ENCODE measurements at places on chromosomes 1 and 21.

DNA sequence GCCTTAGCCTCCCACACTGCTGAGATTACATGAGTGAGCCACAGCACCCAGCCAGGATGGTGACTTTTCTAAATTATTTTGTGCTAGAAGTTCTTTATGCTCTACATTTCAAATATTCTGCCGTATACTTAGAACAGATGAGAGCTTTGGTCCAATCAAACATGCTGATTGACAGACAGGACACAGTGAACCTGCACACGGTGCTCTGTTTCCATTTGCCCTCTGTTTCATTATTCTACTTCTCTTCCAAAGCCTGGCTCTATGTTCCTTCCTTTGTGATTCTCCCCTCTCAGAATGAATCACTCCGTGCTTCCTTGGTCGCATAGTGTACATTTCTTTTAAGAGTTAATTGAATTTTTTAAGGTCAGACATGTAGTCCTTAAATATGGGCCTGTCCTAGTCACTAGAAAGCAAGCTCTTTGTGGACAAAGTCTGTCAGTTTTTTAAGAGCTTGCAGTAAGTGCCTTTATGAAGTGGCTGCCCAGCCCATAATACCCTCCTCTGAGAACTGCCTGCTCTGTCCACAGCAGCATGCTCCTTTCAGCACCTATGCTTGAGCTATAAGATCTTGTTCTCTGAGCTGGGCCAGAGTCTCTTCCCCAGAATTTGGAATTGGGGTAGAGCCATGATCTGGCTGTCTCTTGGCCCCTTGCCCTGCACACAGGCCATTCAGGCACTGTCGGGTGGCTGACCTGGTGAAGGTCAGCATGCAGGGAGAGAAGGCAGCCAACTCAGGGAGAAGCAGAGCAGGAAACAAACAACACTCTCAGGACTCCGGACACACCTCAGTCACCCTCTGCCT, 66.8 kb upstream of the SLC44A3 start:
- no peak for DNase-seq

- no peak for DNase-seq
Measured at GRCh38 chr1:12112711-12113161, 49.6 kb downstream of the TNFRSF8 start.

GRCh38 chr1:174204697-174205308, 45.5 kb downstream of the RABGAP1L start:
- no peak for DNase-seq

DNA sequence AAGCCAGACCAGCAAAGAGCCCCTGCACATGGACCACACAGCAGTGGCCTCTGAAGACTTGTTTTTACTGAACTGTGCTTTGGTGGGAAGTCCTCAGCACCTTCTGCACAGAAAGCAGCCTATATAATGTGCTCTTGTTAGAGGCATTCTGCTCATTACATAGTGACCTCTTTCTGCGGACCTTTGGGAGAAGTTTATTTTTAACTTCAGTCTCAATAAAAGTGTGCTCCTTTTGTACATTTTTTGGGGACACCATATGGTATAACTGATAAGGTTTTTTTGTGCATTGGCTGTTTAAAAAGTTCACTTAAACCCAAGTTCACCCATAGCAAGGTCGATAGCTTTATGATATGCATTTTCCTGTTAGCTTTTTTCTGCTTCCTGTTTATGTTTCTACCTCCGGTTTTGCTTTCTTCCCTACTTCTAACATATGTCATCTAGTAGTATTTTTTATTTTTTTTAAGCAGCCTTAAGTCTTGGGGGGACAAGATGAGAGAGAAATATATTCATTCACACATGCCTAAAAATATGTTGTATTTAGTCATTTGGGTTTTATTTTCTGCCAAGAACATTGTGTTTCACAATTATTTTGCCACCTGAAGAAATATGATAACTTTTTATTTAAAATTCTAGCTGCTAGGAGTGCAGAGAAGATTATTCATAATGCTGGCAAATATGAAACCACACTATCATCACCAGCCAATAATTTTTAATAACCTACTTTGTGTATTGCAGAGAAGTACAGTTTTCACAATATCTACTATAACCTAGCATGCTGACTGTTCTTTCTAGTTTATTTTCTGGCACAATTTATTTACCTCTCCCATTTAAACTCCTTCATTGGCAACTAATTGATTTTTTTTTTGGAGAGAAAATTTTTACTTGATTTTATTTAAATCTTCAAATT, 22.9 kb upstream of the SLC19A2 start:
- no peak for DNase-seq

- no peak for DNase-seq
Measured at GRCh38 chr1:208043691-208044181, 132.8 kb upstream of the CD34 start.

GRCh38 chr1:200330741-200331428, 79.0 kb downstream of the ZNF281 start:
- no peak for DNase-seq

DNA sequence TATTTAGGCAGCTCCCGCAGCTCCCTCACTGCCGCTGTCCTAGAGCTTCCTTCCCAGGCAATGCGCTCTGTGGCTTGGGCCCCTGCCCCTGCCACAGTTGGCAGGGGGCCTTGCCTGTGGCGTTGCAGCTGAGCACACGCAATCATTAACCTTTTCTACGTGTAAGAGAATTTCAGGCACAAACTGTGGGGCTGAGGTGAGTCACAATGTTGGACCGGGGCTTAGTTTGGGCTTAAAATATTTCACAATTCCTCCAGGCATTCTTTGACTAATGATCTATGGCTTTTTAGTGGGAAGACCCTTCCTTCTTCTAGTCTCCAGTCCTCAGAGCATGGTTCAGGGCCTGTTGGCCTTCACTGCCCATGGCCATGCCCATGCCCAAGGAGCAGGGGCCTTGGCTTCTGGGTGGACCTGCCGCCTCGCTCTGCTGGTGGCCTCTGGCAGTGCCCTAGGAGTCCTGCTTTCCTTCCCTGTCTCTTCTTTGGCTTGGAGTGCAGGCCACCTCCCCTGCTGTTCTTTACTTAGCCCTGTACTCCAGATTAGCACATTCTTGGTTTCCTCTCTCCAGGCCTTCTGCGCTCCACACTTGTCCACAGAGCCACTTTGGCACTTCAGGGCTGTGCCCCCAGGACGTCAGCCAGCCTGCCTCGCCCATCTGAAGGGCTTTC, 39.2 kb downstream of the MAPKAPK2 start:
- DNase-seq = no peak

- DNase-seq = no peak
Measured at GRCh38 chr1:16924216-16924918, 2.6 kb downstream of the CROCC start.

DNA sequence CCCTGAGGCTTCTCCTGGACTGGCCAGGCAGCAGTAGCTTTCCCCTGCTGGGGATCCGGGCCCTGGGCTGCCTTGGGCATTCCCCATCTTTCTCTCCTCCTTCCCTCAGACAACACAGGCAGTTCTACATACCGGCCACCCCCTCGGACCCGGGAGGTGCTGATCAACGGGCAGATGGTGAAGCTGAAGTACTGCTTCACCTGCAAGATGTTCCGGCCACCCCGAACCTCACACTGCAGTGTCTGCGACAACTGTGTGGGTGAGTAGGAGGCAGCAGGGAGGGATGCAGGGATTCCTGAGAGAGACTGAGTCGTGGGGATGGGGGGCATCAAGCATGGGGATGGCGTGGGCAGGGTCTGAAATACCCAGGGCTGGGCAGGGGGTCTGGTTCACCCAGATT, 14.4 kb upstream of the SFN start:
- no peak for DNase-seq

GRCh38 chr1:6207075-6207885, 1.4 kb downstream of the RNF207 start:
- DNase-seq = no peak

GRCh38 chr1:18945401-18945849, 11.1 kb downstream of the IFFO2 start:
- peak; percentile 31 for DNase-seq

- no peak for DNase-seq
Measured at GRCh38 chr1:56080123-56080522, 499.2 kb downstream of the PLPP3 start.

- no peak for DNase-seq
Measured at GRCh38 chr1:6183520-6183989, 3.4 kb upstream of the CHD5 start.

DNA sequence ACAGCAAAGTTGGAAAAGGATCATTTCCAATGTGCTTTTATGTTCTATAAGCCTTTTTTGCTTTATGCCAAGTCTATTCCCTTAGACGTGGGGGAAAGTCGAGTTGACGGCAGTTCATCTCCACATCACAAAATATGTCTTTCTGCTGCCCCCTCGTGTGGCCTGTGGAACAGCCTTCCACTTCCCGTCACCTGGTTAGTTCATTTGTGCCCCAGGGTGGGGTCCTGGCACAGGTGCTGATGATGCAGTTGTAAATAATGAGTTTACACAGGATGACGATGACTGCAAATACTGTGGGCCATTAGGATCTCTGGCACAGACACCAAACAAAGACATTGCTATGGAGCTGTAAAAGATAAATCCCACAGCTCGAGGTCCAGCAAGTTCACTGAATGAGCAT, 10.0 kb upstream of the OTUD3 start:
- no peak for DNase-seq

DNA sequence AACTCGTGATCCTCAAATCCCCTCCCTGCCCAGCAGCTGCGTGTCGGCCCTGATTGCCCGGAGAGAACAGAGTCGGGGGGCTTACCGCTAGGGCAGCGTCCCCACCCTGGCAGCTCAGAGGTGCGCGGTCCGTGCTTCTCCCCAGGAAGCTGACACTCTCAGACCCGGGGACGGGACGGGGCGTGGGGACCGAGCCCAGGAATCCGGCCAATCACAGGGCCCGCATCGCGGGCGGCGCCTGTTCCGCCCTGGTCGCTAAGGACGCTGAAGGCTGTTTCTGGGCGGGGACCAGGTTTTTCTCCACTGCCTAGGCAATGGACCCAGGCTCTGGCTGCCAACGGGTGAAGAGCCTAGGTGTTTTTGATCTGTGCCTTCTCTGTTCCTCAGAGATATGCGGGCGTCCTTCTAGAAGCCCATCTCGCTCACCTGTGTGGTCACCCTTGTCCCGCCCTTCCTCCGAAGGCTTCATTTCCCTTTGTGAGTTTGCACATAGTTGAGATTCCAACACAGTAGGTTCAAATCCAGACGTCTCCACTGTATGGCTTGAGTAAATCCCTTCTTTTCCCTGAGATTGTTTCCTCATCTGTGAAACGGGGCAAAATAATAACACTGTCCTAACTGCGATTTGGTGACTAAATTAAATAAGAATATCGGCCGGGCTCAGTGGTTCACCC, at the start of gene C1orf87:
C1orf87 (minus strand) TSS at position 166 of the 674 bp plus-strand sequence. CDS start 1,127 bp downstream, outside the sequence.
- DNase-seq = no peak

DNA sequence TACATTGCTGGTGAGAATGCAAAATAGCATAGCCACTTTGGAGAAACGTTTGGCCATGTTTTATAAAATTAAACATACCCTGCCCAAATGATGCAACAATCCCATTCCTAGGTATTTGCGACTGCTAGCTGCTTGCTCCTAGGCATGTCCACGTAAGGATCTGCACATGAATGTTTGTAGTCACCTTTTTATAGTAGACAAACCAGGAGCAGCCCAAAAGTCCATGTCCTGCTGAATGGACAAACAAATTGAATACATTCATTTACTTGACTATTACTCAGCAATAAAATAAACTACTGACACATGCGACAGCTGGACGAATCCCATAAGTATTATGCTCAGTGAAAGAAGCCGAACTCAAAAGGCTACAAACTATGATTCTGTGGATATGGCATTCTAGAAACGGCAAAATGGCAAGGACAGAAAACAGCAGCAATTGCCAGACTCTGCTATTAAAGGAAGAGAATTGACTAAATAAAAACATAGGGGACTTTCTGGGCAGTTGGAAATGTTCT, 161.9 kb upstream of the GALNT2 start:
- DNase-seq = no peak

DNA sequence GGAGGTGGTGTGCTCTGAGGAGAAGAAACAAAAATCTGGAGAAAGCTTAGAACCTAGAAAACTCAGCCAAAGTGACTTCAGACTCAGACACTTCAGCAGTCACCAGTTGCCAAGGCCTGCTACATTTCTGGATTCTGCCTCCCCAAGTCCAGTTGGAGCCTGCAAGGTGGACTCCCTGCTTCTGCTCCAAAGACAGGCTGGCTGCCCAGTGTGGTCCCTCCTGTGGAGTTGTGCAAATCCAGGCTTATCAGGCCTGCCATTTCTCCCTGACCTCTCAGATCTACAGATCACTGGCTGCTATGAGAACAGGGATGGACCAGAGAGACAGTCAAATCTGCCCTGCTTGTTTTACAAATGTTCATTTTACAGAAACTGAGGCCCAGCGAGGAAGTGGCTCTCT, 9.9 kb downstream of the CACHD1 start:
- DNase-seq = no peak

GRCh38 chr1:107139833-107140702, 771 bp upstream of the NTNG1 start:
- DNase-seq = peak; percentile 52

GRCh38 chr1:100769323-100769722, 49.8 kb downstream of the VCAM1 start:
- DNase-seq = no peak

GRCh38 chr1:2382621-2383361, 8.6 kb downstream of the MORN1 start:
- DNase-seq = peak; percentile 62

GRCh38 chr1:154819628-154820590, 50.2 kb downstream of the KCNN3 start:
- peak; percentile 70 for DNase-seq

DNA sequence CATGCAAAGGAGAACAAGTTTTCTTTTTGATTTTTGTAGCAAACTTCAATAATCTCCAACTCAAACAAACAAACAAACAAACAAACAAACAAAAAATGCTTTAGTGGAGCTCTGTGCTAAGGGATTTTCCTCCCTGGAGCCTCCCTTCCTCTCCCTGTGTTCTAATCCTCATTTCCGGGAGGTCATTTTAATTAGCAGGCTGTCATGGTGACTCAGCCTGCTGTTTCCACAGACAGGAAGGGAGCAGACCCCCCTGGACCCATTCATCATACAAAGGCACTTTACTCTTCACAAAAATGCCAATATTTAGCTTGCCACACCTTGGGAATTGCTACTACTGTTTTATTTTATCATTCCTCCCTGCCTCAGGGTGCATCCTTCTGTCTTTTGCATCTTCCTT, 61.0 kb upstream of the SPATA6 start:
- no peak for DNase-seq

- DNase-seq = no peak
Measured at GRCh38 chr1:44693900-44694299, 19.4 kb downstream of the ARMH1 start.

DNA sequence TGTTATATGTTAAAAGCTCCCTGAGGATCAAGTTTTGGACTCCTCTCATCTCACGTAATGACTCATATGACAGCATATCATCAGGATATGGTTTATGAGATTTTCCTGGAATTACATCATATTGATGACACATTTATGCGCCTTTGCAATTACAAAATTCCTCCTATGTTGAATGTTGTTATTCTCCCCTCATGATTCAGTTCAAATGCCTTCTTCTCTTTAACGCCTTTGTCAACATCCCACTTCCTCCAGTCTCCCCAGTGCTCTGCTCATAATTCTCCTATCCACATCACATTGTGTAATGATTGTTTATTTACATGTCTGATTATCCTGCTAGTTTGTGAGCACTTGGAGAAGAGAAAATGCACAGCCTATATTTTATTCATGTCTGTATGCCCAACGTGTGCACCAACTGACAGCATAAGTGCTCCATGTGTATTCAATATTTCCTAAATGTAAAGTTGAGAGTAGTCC, 80.9 kb upstream of the BACH1 start:
- no peak for DNase-seq

GRCh38 chr1:85264150-85264549, 4.7 kb upstream of the C1orf52 start:
- no peak for DNase-seq

- no peak for DNase-seq
Measured at GRCh38 chr21:15624646-15625045, 105.1 kb upstream of the USP25 start.

GRCh38 chr1:216923601-216924000, 200.4 kb upstream of the ESRRG start:
- DNase-seq = no peak

All from HEK293T (cell line).